ENCODE measurements at places on chromosomes 12 and 14. TPM values are rescaled to one million over a fixed set of nuclear protein-coding genes. Genes with fewer than 3 reads are reported as not detected.

- peak; percentile 76 for DNase-seq
Measured at GRCh38 chr12:10140001-10140400, 10.0 kb upstream of the CLEC7A start.

SYNDIG1L gene
- 1.2 TPM for total RNA-seq

DNA sequence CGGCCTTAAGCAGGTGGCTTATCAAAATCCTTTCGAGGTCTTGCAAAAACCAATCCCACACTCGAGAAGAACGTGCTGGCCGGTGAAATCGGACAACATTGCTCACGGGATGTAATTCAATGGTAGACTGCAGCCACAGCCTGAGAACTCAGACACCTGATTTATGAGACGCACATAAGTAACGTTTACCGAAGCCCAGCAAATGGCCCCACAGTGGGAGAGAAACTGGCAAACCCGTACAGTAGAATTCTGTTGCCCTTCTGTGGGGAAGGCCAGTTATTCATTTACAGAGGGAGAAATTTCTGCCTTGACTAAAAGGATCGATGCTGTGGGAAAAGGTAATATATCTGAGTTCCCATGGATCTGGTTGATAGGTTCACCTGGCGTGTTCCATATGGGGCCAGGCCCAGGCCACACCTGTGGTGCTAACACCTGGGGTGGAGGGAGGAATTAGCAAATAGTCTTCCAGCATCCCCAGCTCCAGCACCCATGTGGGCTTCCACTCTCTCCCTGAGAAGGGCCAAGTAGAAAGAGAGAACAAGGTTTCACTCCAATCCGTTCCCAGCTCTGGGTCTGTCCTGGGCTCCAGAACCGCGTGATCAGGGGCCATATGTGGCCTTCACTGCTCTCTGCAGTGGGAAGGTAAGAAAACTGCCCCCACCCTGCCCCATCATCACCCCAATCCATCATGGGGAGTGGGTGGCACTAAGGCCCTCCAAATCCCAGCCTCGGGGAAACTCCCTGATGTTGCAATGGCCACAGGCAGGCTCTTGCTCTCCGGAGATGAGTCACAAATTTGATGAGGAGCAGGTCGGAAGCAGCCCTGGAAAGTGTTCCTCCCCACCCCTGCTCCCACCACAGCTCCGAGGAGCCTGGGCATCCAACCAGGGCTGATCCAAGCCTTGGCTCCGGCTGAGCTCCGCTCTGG is 12.7 kb downstream of the BDKRB1 start:
- no peak for DNase-seq

GRCh38 chr12:121990692-121991603 is 30.7 kb upstream of the BCL7A start:
- no peak for DNase-seq

DNA sequence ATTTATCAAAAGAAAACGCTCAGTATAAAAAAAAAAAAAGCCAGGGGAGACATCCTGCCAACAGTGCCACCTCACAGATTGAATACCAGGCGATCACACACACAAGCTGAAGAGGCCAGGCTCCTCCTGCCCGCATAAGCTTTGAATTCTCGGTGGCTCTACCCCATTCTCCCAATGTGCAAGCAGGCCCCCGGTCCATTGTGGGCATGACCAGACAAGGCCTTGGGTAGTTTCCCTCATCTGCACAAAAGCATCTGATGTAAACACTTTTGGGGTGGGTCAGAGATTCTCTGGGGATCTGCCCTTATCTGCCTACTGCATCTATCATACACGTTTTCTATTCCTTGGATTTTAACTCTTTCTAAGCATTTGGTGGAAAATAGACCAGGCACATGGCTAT is 16.2 kb downstream of the KLRF2 start:
- no peak for DNase-seq

GRCh38 chr12:81296556-81297305 is 218.9 kb downstream of the ACSS3 start:
- peak; percentile 46 for DNase-seq

TAS2R46 gene
- 3.9 TPM for total RNA-seq

GRCh38 chr12:46209914-46210872 is 58.6 kb downstream of the SLC38A1 start:
- DNase-seq, result peak; percentile 57

DNA sequence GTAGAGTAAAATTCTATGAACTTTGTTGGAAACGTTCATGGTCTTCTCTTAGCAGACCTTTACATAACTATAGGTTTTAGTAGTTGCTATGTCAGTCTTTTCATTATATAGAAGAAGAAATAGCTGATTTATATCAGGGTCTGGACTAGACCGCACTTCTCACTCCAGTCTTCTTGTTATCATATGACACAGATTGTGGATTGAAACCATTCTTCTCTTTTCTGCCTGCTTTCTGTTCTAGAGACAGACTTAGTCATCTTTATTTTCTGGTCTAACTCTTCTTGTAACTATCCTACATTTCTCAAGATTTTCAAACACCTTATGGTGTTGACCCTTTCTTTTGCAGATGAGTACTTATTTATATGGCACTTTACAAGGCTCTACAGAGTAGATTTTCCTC is 55.7 kb downstream of the PCNX1 start:
- DNase-seq, result no peak

GRCh38 chr12:25811656-25812126 is 146.8 kb upstream of the RASSF8 start:
- no peak for DNase-seq

TESPA1 gene
- total RNA-seq, result not detected

PSMD9 gene
- 39.4 TPM for total RNA-seq

DNA sequence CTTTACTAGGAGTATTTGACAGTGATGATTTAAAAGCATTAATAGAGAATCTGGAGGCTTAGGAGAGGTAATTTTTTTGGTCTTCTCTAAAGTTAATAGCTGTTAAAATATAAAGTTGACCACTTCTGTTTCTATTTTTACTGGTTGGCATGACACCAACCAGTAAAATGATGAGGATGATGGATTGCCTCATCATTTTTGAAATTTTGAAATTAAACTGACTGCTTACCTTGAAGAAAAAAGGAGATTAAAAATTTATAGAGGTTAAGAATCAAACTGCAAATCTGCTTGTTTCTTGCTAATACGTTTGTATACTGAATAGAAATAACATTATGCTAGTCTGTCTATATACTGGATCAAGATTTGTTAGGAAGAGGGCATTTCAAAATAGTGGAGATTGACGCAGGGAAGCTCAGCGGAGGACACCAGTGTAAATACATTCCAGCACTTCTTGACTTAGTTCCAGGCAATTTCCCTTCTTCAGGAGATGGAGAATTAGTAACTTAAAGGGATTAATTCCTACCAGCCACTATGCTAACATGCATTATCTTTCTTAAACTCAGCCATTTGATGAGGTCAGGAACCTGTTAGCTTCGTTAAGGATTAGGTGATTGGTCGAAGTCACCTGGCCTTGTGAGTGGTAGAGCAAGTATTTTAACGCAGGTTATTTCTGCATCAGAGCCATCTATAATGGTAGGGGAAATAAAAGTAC is 3.6 kb downstream of the EID3 start:
- DNase-seq, result no peak

- no peak for DNase-seq
Measured at GRCh38 chr12:54388237-54389133, 4.0 kb upstream of the ZNF385A start.

FRMD6 gene
- total RNA-seq, result 13.8 TPM
